ENCODE measurements at places on chromosomes 4 and X.

DNA sequence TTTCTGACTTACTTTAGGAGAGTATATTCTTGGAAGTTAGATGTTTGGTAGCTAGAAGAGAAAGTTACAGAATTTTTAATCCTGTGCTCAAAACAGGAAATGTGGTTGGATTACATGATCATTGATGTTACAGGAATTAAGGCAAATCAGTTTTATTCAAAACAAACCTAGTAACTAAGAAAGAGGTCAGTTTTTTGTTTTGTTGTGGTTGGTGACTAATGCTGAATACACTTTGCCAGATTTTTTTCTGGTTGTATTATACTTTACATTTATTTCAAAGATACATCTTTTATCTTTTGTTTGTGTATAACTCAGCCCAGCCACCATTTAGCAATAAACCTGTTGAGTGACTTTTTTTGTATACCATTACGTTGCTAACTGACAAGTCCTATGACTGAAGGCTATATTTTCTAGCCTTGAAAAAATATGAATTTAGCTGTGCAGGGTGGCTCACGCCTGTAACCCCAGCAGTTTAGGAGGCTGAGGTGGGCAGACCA, 116.7 kb downstream of the KLHL8 start:
- DNase-seq = peak; percentile 81

DNA sequence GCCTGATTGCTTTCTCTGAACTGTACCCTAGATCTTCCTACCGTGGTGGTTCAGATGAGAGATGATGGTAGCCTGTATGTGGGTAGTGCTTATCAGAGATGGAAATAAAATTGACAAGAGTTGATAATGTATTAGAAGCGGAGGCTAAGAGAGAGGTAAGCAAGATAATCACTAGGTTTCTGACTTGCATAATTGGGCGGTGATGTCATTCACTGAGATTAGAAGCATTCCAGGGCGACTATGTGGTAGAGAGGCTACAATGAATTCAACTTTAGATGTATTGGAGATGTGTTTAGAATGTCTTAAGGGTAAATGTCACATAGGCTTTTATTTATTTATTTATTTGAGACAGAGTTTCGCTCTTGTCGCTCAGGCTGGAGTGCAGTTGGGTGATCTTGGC, 415 bp upstream of the TENM3 start:
- DNase-seq = no peak

DNA sequence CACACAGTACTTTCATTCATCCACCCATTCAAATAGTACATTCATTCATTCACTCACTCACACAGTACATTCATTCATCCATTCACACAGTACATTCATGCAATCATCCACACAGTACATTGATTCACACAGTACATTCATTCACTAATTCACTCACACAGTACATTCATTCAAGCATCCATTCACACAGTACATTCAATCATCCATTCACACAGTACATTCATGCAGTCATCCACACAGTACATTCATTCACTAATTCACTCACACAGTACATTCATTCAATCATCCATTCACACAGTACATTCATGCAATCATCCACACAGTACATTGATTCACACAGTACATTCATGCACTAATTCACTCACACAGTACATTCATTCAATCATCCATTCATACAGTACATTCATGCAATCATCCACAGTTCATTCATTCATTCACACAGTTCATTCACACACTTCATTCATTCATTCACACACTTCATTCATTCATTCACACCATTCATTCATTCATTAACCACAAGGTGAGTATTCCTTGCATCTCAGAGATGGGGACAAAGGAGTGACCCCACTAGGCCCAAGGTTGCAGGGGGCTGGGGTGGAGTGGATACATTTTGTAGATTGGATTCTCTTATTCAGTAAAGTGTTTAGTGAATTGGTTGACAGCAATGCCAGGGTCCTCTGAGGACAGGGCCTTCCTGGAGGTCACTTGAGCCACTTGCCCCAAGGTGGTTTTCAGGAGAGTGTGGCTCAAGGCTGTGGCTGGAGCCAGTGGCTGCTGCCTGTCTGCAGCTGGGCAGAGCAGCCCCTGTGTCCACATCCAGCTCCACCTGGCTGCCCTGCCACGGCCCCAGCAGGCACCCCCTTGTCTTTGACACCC, 4.3 kb upstream of the SPON2 start:
- DNase-seq = no peak

DNA sequence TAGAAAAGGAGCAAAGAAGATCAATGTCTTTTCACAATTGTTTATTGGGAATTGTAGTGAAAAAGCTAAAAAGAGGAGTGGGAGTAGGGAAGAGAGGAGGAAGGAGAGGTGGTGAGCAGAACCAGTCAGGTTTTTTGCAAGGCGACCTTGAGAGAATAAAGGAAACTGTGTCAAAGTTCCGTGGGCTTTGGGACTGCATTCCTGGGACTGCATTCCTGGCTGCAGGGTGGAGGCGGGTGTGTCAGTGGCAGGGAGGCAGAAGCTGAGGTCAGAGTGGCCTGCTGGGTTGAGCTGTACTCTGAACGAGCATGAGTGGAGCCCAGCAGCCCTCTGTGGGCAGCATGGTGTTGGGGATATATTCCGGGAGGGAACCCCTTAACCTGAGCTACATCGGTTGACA, 66.8 kb upstream of the UCP1 start:
- no peak for DNase-seq

DNA sequence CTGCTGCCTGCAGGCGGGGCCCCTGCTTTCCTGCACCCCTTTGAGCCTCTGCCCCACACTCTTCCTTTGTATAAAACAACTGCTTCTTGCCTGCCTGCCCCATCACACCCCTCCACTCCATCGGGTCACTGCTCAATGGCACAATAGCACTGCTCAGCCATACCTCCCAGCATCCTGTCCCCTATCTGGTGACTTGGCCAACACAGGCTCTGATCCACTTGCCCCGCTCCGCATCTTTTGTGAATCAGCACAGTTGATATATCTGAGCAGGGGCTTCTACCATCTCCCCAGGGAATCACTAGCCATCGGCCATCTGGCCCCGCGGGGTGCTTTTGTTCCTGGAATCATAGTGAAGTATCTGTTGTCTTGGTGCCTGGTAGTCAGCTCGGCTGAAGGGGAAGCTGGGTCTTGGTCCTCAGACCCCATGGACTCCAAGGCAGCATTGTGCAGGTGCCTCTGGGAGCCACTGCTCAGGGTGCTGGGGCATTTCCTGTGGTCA, 45.3 kb downstream of the MAP7D3 start:
- no peak for DNase-seq

GRCh38 chr4:154450966-154451365, 40.6 kb downstream of the DCHS2 start:
- DNase-seq = no peak

DNA sequence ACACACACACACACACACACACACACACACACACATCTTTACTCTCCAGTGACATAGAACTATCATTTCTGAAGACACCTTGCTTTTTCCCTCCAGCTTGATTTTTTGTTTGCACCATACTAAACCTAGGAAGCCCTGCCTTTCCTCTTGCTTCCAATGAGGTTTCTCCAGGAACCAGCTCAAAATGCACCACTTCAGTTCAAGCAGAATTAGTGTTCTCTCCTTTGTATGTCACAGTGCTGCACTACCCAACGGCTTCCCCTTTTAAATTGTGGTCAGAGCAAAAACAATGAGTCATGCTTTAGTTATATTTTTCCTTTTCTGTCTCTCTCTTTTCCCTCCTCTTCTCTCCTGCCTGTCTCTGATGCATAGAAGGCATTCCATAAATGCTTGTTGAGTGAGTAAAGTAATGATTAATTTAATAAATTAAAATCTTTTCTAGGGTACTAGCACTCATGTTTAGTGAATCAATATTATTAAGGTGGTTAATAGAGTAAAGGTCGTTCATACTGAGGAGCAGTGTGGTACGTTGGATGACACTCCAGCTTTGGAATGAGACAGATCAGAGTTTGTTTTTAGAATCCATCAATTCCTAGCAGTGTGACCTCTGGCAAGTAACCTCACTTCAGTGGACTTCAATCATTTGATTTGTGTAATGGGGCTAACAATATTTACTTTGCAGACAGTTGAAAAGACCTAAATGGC, 5.9 kb downstream of the RTL3 start:
- DNase-seq = peak; percentile 67

GRCh38 chrX:6732101-6732500, 197.2 kb upstream of the VCX3A start:
- DNase-seq = no peak

DNA sequence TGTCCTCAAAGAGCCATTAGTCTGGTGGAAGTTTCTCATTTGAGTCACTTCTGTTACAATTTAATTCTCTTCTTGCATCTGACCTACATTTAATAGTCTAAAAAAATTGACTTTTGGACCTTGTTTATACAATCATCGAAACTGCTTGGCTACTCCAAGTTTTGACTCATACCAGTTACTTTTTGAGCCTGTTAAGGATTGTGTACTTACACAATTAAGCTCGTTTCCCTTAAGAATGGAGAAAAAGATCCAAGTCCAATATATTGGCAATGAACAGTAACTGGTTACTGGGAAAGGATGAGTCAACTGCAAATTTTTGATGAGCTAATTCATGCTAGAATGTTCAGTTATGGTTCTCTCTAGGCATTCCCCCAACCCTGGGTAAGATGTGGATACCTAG, 58.2 kb downstream of the DCX start:
- DNase-seq = peak; percentile 0

GRCh38 chr4:95193391-95194224, 355.2 kb downstream of the UNC5C start:
- no peak for DNase-seq

DNA sequence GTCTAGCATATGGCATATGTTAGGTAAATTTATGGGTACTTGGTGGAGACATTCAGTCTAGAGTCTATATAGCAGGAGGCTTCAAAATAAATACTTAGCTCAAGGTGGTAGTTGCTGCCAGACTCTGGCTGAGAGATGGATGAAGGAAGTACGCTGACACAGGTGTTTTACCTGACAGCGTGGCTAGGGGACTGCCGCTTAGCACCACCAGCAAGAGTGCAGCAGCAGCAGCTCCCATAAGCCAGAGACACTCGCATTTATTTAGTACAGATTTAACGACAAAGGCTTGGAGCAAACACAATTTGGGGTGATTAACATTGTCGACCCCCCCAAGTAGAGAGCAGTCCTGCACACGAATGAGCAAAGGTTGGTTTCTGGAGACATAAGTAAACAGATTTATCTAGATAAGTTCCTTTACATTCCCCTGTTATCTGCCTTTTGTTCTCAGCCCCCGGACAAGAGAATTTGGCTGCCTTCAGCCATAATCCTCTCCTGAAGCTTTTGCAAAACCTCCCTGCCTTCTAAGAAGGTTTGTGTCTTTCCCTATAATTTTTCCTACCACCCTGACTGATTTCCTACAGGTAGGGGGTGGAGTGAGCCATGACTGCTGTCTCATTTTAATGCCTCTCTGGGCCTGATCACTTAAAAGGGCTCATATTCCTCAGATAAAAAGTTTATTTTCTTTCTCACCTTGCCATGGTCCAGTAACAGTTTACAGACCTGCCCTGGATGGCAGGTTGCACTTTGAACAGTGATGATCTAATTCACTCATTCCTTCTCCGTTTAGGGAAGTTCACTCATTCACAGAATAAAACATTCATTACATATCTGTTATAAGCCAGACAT, 64.6 kb downstream of the RHOH start:
- no peak for DNase-seq

DNA sequence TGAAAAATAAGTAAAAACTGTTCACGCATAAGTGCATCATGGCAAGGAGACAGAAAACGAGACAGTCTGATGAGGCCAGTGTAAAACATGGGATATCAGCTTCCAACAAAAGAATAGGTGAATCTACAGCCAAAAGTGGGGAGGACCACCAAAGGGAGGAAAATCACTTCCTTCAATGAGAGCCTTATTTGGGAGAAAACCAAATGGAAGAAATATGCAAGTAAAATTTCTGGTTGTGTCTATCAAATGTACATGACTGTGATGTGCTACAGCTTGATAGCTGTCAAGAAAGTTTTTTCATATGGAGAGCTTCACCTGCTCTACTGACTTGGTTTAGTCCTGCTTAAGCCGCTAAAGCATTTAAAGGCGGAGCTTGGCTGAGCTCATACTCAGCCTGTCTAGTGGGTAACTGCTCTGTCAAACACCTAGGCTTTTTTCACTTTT, 66.2 kb downstream of the MAGEA1 start:
- no peak for DNase-seq

DNA sequence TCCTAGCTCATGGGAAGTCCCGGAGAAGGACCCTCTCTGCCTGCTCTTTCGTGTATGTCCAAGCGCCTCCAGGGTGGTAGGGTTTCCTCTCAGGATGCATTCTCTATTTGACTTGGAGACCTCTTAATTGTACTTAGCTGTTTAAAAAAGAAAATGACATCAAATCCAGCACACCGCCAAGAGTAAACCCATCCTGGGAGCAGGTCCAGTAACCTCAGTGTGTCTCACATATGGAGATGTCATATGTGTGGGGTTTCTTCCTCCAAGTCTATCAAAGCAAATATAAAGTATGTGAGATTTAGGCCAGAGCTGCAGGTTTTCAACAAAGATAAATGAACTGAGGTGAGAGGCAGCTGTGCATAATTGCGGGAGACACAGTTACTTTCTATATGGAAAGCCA, 209.4 kb upstream of the ANXA3 start:
- DNase-seq = no peak

DNA sequence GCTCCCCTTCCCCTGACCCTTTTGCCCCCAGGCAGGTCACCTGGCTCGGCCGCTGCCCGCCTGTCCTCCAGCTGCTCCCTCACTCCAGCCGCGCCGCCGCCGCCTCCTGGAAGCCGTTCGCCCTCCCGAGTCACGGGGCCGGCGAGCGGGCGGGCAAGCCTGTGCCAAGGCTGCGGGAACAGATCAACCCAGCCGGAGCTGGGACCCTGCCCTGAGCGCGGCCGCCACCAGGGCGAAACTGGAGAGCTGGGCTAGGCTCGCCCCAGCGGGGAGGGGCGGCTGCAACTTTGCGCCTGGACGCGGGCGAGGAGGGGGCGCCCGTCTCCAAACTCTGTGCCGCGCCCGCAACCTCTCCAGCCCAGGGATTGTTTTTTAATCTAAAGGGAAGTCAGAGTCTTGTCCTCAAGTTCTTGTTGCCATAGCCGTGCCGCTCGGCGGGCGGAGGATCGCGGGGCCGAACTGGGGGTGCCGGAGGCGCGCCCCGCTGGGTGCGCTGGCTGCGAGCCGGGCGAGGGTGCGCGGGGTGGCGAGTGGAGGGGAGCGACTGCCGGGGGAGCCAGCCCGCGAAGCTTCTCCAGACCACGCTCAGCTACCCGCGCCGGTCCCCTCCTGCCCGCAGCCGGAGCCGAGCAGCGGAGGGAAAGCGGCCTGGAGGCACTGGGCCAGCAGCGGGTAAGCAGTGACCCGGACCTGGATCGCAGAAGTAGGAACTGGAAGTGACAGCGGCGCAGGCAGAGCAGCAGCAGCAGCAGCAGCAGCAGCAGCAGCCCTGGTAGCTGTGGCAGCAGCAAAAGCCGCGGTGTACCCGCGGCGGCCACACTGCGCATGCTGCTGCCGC, 13.4 kb downstream of the ARHGEF6 start:
- DNase-seq = peak; percentile 54

GRCh38 chrX:12986164-12986779, 11.4 kb downstream of the TMSB4X start:
- DNase-seq = no peak

Data from fibroblast of gingiva (primary cell).